ENCODE measurements at places on chromosomes 2 and 18.

GRCh38 chr2:7673853-7674252 is 756.6 kb downstream of the RNF144A start:
- no peak for DNase-seq

DNA sequence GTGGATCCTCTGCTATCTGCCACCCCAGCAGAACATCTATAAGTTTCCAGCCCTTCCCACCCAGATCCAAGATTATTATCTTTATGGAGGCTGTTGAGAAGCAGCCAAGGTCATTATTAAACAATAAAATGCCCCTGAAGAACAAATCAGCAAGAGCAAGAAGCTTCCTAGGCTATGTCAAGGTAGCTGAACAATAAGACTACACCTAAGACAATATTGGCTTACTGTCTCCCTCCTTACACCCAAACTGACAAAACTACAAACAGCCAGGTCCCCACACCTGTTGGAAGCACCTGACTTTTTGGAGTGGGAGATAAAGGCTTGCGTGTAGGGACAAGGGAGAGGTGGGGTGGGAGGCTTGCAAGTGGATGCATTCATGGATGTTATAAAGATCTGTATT is 128.5 kb downstream of the SPTBN1 start:
- no peak for DNase-seq

DNA sequence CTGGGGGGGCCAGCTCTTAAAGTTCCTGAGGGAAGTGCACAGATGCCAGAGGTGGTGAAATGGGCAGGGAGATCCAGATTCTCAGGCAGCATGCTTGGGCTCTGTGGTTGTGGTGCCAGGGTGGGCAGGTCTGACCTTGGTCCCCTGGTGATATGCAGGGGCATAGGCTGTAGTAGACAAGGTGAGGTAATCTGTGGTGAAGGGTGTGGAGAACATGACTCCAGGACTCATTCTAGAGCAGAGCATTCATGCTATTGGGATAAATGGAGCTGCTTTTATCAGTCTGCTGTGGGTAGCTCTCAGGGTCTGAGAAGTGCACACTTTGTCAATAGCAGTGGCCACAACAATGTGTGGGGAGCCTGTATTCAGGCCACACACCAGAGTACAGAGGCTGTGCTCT is 16.9 kb downstream of the ACVR1C start:
- DNase-seq: no peak

- DNase-seq: no peak
These were observed 9.2 kb upstream of the WDR33 start for GRCh38 chr2:127820080-127820668.

DNA sequence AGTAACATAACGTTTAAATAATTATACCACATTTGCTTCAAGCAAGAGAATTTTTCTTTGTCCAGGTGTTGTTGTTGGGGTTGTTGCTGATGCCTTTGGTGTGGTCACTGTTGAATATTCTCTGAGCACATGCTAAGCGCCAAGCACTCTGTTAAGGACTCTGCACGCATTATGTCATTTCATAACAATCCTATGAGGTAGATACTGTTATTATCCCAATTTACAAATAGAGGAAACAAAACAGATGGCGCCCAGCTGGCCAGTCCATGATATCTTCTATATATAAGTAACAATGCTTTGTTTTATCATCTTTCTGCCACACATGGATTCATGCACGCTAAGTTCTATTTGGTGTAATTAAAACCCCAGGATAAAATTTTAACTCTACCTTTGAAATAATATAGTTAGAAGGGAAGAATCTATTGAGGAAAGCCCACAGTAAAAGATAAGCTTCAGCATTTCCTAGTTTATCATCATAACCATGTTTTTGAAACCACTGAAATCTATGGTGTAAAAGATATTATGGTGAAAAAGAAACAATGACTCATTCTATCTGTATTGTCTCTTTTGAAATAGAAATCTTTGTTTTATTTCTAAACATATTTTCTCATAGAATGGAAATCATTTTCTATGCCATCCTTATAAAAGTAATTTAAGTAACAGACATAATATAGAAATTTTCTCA is 199.7 kb downstream of the PID1 start:
- DNase-seq: no peak

DNA sequence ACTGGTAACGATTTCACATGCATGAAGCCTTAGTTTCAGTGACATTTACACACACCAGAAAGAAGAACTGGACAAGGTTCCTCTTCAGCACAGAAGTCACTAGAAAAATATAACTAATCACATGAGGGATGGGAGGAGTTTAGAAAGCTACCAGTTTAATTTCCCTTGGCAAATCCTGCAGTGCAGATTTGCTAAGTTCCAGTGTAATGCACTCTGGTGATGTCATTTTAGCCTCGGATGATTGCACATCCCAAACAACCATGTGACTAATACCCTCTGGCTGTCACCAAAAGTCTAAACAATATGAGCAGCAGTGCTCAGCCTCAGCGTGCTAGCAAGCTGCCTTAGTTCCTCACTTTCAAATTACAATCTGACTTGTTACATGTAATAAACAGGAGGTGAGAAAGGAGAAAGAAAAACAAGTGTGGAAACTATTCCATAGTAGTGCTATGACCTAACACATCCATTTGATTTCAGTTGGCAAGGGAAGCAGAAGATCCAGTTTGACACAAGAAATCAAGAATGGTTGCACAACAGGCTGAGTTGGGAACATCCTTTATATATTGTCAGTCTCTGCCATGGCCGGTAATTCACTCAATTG is 35.3 kb upstream of the PPP1CB start:
- no peak for DNase-seq

DNA sequence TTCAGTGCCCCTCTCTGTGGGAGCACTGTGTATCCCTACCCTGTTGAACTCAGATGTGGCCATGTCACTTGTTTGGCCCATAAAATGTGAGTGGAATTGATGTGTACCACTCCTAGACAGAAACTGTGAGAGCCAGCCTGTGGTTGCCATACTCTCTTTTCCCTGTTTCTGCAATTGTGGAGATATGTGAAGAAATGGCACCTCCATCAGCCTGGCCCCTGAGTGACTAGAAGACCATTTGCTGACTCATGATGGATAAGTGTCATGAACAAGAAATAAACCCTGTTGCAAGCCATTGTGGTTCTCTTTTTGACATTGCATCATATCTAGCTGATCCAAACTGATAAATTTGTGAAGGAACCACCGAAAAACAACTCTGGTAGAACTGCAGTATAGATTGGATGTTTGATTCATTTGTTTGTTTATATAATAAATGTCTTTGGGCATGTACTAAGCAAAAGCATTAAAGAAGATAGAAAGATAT is 214.5 kb upstream of the FBXO11 start:
- no peak for DNase-seq

GRCh38 chr2:31475692-31476091 is 61.1 kb upstream of the XDH start:
- no peak for DNase-seq

GRCh38 chr2:9703701-9704221 is 73.0 kb upstream of the YWHAQ start:
- DNase-seq: peak; percentile 2

Measured in T-helper 22 cell (primary cell).